KBM-7 (cell line): ENCODE measurements at places on chromosomes 16 and 17.

DNA sequence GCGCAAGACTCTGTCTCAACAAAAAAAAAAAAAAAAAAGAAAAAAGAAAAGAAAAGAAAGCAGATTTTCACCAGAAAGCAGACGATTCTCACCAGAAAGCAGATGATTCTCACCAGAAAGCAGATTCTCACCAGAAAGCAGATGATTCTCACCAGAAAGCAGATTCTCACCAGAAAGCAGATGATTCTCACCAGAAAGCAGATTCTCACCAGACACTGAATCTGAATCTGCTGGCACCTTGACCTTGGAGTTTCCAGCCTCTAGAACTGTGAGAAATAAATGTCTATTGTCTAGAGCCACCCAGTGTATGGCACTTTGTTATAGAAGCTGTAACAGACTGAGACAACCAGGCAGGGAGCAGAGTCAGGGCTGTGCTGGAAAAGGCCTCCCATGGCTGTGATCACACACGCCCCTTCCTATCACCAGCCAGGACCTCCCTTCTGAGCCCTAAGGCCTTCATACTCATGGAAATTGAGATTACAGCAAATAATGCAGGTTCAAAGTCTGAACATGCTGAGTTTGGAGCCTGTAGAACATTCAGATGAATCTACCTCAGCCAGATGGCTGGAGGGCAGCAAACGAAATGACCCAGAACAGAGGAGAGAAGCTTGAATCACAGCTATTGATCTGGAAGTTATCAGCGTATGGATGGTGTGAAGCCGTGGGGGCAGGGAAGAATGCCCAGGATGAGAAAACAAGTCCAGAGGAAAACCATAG, 309.3 kb downstream of the SLC39A11 start:
- no peak for DNase-seq

- DNase-seq, result no peak
Measured at GRCh38 chr16:85239239-85239638, 127.0 kb upstream of the CIBAR2 start.

DNA sequence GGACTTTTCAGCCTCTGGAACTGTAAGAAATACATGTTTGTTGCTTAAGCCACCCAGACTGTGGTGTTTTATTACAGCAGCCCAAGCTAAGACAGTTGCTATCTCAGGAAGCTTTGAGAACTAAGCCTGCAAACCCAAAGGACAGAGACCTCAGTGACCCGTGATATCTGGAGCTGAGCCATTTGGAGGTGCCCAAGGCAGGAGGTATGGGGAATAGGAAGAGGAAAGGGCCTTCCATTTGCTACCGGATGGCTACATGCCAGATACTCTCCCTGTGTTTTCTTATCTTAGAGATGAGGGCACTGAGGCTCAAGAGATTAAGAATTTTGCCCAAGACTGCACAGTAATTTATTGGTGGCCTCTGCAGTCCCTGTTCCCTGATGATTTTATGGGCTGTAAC, 622.1 kb upstream of the CDH5 start:
- no peak for DNase-seq

GRCh38 chr16:57522960-57523359, 13.4 kb downstream of the CCDC102A start:
- DNase-seq, result no peak

DNA sequence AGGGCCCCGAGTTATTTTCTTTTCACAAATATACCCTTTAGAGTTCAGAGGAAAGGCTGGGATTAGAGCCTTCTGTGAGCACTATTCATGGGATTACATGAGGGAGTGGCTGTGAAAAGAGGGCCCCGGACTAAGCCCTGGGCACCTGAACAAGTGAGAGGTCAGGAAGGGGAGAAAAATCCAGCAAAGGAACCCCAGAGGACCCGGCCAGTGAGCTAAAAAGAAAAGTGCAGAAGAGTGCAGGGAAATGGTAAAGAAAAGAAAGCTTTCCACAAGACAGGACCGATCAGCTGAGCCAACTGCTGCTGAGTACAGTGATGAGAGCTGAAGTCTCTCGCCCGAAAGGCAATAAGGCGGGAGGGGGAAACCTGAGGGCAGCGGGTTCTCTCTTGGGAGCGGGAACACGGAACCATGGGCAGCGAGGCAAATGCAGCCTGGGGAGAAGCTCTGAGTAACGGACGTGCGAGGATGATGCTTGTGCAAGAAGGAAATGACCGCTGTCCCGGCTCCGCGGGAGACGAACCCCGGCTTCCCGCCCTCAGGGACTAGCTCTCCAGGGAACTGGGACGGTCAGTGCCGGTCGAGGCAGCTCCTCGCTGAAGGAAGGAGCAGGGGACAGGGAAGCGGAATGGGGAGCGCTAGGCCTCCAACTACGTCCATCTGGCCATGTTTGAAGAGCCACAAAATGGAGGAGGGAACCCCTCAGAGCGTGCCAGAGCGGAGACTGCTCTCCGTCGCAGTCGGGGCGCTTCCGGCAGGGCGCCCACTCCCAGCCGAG, 665 bp upstream of the ALDH3A2 start:
- DNase-seq, result peak; percentile 76

DNA sequence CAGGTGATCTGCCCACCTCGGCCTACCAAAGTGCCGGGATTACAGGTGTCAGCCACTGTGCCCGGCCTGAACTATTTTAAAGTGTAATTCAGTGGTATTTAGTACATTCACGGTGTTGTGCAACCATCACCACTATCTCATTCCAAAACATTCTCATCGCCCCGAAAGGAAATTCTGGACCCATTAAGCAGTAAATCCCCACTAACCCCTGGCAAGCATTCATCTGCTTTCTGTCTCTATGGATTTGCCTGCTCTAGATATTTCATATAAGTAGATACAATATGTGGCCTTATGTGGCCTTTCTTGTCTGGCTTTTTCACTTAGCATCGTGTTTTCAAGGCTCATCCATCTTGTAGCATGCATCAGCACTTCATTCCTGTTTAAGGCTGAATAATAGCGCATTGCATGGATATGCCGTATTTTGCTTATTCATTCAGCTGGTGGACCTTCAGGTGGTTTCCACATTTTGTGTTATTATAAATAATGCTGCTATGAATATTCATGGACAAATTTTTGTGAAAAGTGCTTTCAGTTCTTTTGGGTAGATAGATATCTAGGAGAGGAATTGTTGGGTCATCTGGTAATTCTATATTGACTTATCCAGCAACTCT, 8.4 kb upstream of the HERPUD1 start:
- no peak for DNase-seq

GRCh38 chr16:17313085-17313611, 157.6 kb downstream of the XYLT1 start:
- peak; percentile 45 for DNase-seq

DNA sequence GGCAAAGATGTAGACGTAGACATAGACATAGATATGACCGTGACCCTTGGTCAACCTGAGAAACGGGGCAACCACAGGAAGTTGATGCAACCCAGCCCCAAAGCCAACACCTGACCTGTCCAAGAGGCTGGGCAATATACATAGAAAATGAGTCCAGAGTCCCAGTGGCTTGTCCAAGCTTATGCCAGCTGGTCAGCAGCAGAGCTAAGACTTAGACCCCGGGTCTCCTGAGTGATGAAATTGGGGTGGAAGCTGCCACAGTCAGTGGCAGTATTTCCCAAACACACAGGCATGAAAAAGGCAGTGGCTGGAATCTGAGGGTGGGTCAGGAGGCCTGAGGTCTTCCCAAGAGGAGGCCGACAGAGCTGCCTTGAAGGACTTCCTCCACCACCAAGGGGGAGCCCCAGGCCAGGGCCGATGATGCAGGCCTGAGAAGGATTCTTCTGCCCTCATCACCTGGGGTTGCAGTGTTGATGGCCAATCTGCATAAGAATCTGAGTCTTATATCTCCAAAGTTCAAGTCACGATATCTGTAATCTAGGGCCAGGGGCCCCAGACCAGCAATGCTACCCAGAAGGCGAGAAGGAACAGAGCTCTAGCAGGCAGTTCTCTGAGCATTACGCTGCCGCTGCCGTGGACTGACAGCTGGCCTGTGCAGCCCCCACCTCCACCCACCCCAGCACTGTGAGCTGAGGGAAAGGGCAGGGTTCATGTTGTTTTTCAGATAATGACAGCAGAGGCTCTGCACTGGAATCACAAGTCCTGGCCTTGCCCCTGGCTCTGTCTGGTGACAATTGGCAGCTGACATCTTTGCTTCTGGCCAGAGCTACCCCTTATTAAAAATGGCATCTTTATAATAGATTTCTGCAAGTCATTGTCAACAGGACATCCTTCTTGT, 72.7 kb downstream of the GNAO1 start:
- no peak for DNase-seq

GRCh38 chr17:50944054-50944901, 78.1 kb upstream of the TOB1 start:
- DNase-seq, result peak; percentile 64

- DNase-seq, result no peak
Measured at GRCh38 chr16:65044873-65045272, 77.0 kb downstream of the CDH11 start.

DNA sequence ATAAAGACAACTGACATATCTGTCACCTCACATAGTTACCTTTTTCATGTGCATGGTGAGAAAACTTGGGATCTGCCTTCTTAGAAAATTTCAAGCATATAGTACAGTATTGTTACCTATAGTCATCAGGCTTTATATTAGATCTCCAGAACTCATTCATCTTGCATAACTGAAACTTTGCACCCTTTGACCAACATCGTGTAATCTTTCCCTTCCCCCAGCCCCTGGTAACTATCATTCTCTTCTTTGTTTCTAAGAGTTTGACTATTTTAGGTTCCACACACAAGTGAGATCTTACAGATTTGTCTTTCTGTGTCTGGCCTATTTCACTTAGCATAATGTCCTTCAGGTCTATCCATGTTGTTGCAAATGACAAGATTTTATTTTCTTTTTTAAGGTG, 22.9 kb upstream of the TBX4 start:
- DNase-seq, result no peak

- DNase-seq, result no peak
Measured at GRCh38 chr17:31493656-31494155, 102.2 kb downstream of the RAB11FIP4 start.

- DNase-seq, result peak; percentile 28
Measured at GRCh38 chr16:23608194-23608593, 12.1 kb upstream of the NDUFAB1 start.

DNA sequence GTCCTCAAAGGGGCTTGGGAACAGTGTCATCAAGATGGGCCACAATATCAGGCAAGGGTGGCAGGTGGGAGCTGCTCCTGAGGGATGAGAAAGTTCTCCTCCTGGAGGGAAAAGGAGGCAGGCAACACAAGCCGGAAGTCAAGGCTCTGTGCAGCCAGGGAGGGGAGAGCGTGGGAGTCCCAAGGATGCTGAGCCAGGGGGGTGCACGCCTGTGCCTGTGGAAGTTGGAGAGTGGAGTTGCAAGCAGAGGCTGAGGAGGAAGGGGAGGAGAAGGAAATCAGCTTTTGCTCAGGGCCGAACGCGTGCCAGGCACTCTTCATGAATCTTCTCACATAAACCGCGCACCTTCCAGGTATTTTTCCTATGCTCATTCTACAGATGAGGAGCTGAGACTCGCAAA, 7.4 kb upstream of the SLC13A2 start:
- peak; percentile 16 for DNase-seq

- DNase-seq, result no peak
Measured at GRCh38 chr17:82012640-82013295, 9.9 kb downstream of the CENPX start.

- no peak for DNase-seq
Measured at GRCh38 chr16:35176449-35176848, 1717.0 kb downstream of the TP53TG3F start.

GRCh38 chr17:75565066-75565465, 22.5 kb upstream of the MYO15B start:
- DNase-seq, result no peak

DNA sequence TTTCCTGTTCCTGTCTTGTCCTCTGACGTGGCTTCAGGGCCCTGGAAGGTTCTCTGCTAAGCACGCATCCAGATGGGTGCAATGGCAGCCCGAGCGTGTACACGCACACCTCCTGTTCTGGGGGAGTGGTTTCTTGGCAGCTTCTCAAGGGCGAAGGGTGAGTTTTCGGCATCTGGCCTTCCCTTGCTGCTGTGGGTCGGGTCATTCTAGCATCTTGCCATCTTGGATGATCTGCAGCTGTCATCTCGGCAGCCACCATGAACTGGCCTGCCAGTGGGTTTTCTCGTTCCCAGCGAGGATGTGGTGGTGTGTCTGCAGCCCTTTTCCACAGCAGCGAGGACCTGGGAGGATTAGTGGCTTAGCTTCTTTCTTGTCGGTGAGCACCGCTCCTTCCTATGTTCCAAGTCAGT, 10.6 kb downstream of the MSI2 start:
- no peak for DNase-seq
